ENCODE measurements at places on chromosomes 5 and 9.
A peak's percentile ranks its signal among the peaks of the same experiment; 100 is the strongest.

GRCh38 chr5:14667770-14668169 lies 3.3 kb downstream of the OTULIN start:
- no peaks in the 10 kb centered on the region for H3K27me3 ChIP-seq
- peaks cover 16% of the 10 kb centered on the region for H3K36me3 ChIP-seq
- H3K27ac ChIP-seq = peak overlapping the region; percentile 78
- no peak for DNase-seq
- peaks cover 50% of the 10 kb centered on the region for H3K4me1 ChIP-seq

DNA sequence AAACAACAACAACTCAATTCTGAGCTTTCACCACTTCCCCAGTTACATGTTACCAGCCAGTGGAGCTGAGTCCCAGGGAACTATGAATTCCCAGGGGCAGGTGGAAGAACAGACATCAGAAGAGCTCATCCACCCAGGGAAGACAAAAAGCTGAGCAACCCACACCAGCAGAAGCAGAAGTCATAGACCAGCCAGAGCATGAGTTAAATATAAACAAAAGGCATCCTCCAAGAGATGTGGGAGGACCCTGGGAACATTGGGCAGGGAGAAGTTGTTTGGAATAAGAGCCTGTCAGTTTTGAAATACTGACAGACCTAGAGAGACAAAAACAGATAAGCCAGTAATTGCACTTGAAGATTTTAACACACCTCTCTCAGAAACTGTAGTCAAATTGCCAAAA lies 102.3 kb upstream of the LMX1B start:
- peaks cover 6% of the 10 kb centered on the region for H3K4me1 ChIP-seq
- no peak for DNase-seq
- H3K36me3 ChIP-seq = no peaks in the 10 kb centered on the region
- H3K27me3 ChIP-seq = peaks cover 34% of the 10 kb centered on the region
- H3K4me3 ChIP-seq = no peak overlapping the region
- no peak overlapping the region for H3K27ac ChIP-seq

DNA sequence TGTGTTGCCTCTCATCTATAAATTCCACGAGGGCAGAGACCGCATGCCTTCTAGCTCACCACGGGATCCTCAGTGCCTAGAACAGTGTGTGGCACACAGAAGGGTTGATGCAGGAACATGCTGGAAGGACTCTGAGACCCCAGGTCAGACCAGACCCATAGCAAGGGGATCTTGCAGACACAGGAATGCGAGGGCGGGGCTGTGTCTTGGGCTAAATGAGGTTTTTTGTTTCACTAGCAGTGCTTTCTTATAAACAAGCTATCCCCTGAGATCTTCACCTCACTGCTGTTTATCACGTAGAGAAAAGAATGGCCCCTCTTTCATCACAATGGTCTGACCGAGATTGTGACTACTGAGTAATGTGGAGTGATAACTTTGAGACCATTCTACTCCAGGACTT lies 122.4 kb downstream of the IRX2 start:
- DNase-seq = no peak
- H3K4me1 ChIP-seq = no peaks in the 10 kb centered on the region
- H3K27ac ChIP-seq = no peak overlapping the region
- no peak overlapping the region for H3K4me3 ChIP-seq

DNA sequence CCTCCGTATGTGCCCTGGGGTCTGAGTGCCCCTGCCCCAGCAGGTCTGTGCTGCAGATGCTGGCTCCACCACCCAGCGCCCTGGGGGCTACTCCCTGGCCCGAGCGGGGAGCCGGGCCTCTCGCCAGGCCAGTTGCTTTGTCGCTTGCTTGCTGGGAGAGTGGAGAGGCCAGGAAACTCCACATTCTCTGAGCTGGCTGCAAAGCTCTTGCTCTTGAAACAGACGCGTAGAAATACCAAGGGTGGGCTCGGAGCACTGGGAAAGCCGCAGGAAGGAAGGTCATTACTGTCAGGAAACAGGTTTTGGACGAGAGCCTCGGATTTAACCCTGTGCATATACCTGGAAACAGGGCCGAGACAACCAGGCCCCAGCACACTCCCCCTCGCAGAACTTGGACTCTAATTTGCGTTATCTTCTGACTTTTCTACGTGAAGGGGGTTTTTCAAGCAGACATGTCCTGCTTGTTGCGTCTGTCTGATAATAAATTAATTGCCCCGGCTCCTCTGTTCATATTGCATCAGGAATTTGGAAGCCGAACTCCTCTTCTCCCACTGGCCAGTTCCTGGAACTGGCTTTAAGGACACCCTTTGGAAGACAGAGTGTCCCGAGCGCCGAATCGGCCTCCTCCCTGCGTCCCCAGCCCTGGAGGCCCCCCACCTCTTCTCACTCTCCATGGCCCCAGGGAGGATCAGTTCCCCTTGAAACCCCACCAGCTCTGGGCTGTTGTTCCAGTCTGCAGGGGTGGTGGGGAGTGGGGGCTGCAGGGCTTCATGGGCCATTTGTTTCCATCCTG lies 11.2 kb downstream of the ADAMTSL2 start:
- no peak overlapping the region for H3K4me3 ChIP-seq
- DNase-seq = no peak
- H3K4me1 ChIP-seq = peaks cover 4% of the 10 kb centered on the region

- peaks cover 17% of the 10 kb centered on the region for H3K36me3 ChIP-seq
- H3K27ac ChIP-seq = no peak overlapping the region
- peaks cover 33% of the 10 kb centered on the region for H3K4me1 ChIP-seq
- no peak for DNase-seq
- no peak overlapping the region for H3K4me3 ChIP-seq
- no peaks in the 10 kb centered on the region for H3K27me3 ChIP-seq
Observed at GRCh38 chr5:65730910-65731309, 8.9 kb downstream of the NLN start.

GRCh38 chr5:634191-634590 lies 22.1 kb downstream of the CEP72 start:
- no peak overlapping the region for H3K4me3 ChIP-seq
- no peak overlapping the region for H3K27ac ChIP-seq
- no peaks in the 10 kb centered on the region for H3K4me1 ChIP-seq

GRCh38 chr5:154479160-154479943 lies 1.3 kb upstream of the HAND1 start:
- peaks cover 94% of the 10 kb centered on the region for H3K27me3 ChIP-seq
- no peak for DNase-seq
- peaks cover 7% of the 10 kb centered on the region for H3K36me3 ChIP-seq

DNA sequence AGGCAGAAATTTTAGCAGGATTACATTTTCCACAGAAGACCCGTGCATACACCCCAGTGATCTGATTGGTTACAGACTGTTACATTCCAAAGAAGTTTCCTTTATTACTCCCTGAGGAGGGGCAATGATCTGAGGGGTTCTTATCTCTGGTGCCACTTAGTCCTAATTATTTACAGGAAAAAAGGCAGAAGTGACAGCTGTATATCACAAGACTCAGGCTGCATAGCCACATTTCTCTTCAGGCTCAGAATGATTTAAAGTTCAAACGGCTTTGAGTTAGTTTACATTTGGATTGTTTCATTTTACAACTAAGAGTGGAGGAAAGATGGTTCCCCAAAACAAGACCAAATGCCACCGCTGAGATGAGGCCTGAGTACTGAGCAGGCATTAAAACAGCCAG lies 17.3 kb downstream of the NAIF1 start:
- H3K4me1 ChIP-seq = peaks cover 6% of the 10 kb centered on the region
- H3K36me3 ChIP-seq = no peaks in the 10 kb centered on the region
- no peak overlapping the region for H3K4me3 ChIP-seq
- no peaks in the 10 kb centered on the region for H3K27me3 ChIP-seq

GRCh38 chr9:78970375-78970774 lies 601.4 kb upstream of the TLE4 start:
- H3K27me3 ChIP-seq = peaks cover 16% of the 10 kb centered on the region
- no peak overlapping the region for H3K4me3 ChIP-seq
- no peaks in the 10 kb centered on the region for H3K36me3 ChIP-seq

DNA sequence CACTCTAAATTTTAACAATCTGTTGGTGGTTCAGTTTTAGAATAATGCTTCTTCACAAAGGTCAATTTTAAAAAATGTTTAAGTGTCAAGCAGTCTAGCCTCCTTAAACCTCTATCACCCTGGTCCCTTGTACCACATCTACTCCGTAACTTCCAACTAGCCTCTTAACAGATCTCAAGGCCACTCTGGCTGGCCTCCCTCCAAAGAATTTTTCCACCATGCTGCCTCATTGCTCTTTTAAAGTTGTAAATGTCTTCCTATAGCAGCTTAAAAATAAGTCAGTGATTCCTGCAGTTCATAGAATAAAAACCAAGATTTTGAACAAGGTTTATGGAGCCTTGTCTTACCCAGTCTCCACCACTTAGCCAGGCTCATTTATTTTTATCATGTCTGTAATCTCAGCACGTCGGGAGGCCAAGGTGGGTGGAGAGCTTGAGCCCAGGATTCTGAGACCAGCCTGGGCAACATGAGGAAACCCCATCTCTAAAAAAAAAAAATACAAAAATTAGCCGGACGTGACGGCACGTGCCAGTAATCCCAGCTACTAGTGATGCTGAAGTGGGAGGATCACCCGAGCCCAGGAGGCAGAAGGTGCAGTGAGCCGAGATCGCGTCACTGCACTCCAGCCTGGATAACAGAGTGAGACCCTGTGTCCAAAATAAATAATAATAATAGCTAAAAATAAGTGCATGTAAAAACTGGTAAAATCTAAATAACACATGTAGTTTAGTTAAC lies 924.9 kb upstream of the DMAC1 start:
- H3K27me3 ChIP-seq = no peaks in the 10 kb centered on the region
- no peak overlapping the region for H3K4me3 ChIP-seq
- DNase-seq = no peak
- H3K36me3 ChIP-seq = no peaks in the 10 kb centered on the region
- no peaks in the 10 kb centered on the region for H3K4me1 ChIP-seq

- DNase-seq = no peak
- no peaks in the 10 kb centered on the region for H3K36me3 ChIP-seq
- H3K27me3 ChIP-seq = no peaks in the 10 kb centered on the region
- no peaks in the 10 kb centered on the region for H3K4me1 ChIP-seq
- H3K27ac ChIP-seq = no peak overlapping the region
- H3K4me3 ChIP-seq = no peak overlapping the region
Observed at GRCh38 chr5:155507363-155507762, 493.8 kb downstream of the KIF4B start.

DNA sequence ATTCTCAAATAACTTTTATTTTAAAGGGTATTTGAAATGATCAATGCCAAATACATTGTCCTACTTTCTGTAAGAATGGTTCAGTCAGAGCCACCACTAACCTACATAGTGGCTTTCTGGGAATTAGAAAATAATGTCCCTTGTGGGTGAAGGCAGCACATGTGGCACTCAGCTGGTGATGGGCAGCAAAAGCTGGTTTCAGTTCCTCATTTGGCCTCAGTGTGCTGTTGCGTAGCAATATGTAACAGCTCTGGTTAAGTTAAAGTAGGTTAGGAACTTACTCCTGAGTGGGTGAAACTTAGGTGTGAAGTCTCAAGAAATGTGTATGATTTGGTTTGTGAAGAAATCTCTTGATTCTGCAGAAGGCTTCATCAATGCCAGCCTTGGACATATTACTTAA lies 99.6 kb upstream of the SPEF2 start:
- H3K36me3 ChIP-seq = no peaks in the 10 kb centered on the region
- H3K4me1 ChIP-seq = no peaks in the 10 kb centered on the region
- no peak overlapping the region for H3K4me3 ChIP-seq
- H3K27me3 ChIP-seq = peaks cover 4% of the 10 kb centered on the region
- no peak for DNase-seq
- H3K27ac ChIP-seq = no peak overlapping the region

DNA sequence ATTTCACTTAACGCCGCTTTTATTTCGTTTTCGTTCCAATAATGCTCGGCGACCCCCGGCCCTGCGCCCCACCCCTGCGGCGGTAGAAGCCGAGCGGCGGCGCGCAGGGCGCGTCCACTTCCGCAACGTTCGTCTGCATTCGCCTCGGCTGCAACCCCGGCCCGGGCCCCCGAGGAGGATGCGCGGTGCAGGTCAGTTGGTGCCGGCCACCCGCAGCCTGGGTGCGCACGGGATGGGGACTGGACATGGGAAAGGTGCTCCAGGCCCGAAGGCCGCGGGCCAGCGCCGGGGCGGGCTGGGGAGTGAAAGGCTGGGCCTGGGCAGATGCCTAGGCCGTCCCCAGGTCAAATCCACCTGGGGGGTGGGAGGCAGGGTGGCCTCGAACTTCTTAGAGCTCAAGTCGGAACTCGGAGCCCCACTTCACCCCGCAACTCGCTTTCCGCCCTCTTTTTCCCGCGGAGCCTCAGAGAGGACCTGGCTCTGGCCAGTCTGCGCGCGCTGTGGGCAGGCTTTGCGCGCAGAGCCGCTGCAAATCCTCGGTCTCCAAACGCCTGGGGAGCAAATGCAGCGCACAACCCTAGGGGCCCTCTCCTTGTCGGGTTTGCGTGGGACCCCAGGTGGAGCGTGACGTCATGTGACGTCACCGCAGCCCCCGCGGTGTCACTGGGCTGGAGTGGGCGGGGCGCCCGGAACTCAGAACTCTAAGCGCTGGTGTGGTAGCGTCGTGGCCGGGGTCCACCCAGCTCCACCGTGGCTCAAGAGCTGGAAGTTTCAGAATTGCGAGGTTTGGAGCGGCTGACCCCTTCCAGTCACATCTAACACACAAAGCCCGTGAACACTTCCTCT lies 3.3 kb downstream of the TLX3 start:
- H3K27ac ChIP-seq = peak overlapping the region; percentile 83
- H3K27me3 ChIP-seq = peaks cover 54% of the 10 kb centered on the region
- peaks cover 49% of the 10 kb centered on the region for H3K4me1 ChIP-seq
- H3K4me3 ChIP-seq = peak overlapping the region; percentile 55

GRCh38 chr9:34578241-34579103 lies 11.1 kb downstream of the CNTFR start:
- H3K27ac ChIP-seq = no peak overlapping the region
- H3K4me1 ChIP-seq = peaks cover 7% of the 10 kb centered on the region
- H3K27me3 ChIP-seq = peaks cover 89% of the 10 kb centered on the region
- no peak overlapping the region for H3K4me3 ChIP-seq
- DNase-seq = no peak

GRCh38 chr9:90629354-90629753 lies 13.3 kb downstream of the DIRAS2 start:
- no peaks in the 10 kb centered on the region for H3K27me3 ChIP-seq
- H3K27ac ChIP-seq = no peak overlapping the region
- no peak overlapping the region for H3K4me3 ChIP-seq

DNA sequence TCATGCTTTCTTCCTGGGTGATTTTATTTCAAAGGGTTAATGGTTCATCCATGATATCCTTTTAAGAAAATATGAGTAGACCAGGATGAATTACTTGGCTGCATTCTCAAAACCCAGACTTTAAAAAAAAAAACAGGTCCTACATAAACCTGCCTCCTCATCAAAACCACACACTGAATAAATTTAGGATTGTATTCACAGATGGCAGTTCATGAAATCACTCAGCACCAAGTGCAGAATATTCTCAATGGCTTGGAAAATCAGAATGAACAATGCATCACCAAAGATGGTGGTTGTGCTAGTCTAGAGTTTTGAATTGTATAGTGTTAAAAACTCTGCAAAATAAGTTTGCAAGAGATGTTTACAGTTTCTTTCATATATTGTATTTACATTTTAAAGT lies 145.4 kb upstream of the GRAMD2B start:
- DNase-seq = no peak
- H3K27me3 ChIP-seq = peaks cover 3% of the 10 kb centered on the region
- no peaks in the 10 kb centered on the region for H3K36me3 ChIP-seq
- H3K4me1 ChIP-seq = no peaks in the 10 kb centered on the region
- no peak overlapping the region for H3K27ac ChIP-seq

GRCh38 chr9:95087659-95088242 lies 229.8 kb downstream of the FANCC start:
- H3K36me3 ChIP-seq = peaks cover 23% of the 10 kb centered on the region
- H3K4me1 ChIP-seq = peaks cover 11% of the 10 kb centered on the region
- no peak overlapping the region for H3K4me3 ChIP-seq
- H3K27ac ChIP-seq = no peak overlapping the region
- peaks cover 5% of the 10 kb centered on the region for H3K27me3 ChIP-seq

Measured in stimulated activated naive B cell treated with anti-CD40 and anti-IgM and Interleukin-4, amounts not matched to agents 10 μg/mL and 1 μg/mL and 100 μg/mL, for 72 hours (primary cell).